ENCODE measurements at places on chromosomes 12 and 14. TPM values are rescaled to one million over a fixed set of nuclear protein-coding genes. Genes with fewer than 3 reads are reported as not detected.

Gene ATP2A2
- 197 TPM for total RNA-seq

Gene KERA
- not detected for total RNA-seq

Gene RIN3
- total RNA-seq, result 31.3 TPM

Gene ABHD12B
- not detected for total RNA-seq

Gene KLHDC1
- total RNA-seq, result 5.8 TPM

Gene EEA1
- 31.1 TPM for total RNA-seq

Gene KRT73
- not detected for total RNA-seq

- H3K4me3 ChIP-seq, result no peak overlapping the region
- no peaks in the 10 kb centered on the region for H3K4me1 ChIP-seq
- DNase-seq, result no peak
- no peaks in the 10 kb centered on the region for H3K27me3 ChIP-seq
- peaks cover 3% of the 10 kb centered on the region for H3K36me3 ChIP-seq
Measured at GRCh38 chr12:18906395-18906794, 168.5 kb downstream of the CAPZA3 start.

DNA sequence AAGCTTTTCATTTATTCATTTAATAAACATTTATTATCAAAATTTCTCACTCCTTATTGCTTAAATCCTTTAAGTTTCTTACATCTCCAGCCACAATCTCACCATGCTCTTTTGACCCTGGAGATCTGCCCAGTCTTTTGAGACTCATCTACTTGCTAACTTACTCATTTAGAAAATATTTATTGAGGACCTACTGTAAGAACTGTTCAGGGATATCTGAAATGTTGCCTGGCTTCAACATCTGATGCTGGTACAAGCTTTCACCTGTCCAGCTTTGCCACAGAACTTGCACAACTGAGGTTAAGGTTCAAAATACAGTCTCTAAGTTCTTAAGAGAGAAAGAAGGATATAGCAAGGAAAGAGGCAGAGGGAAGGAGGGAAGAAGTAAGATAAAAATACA is 17.5 kb upstream of the GXYLT1 start:
- H3K27me3 ChIP-seq, result no peaks in the 10 kb centered on the region
- H3K36me3 ChIP-seq, result peaks cover 6% of the 10 kb centered on the region
- DNase-seq, result no peak
- H3K4me3 ChIP-seq, result no peak overlapping the region

DNA sequence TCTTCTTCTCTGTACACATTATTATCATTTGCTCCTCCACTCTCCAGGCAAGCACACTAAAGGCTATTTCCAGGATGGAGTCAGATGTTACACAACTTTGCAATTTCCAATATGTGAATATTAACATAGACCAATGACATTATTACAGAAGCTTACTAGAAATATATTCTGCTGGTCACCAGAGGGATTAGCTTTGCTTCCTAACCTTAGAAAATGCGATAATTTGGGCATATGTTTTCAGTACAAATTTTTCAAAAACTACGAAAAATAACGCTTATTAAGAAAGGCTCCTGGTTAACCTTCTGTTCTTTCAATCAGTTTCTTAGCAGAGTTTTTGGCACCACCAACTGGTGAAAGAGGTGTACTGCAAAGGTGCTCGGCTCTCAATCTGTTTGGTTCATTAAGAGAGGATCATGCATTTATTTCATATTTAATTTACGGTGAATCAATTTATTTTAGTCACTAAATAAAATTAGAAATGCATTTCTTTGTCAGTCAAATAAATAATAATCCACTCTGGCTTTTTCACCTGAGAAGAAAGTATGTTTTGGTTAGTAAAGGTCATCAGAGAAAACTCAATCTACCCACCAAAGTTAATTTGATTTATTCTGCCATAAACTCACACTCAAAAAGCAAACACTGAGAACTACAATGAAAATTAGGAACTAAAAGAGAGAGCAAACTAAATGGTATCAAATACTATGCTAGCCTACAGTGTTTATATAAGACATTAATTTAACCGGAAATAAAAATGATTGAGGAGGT is 39.2 kb downstream of the EFCAB11 start:
- no peaks in the 10 kb centered on the region for H3K27me3 ChIP-seq
- no peaks in the 10 kb centered on the region for H3K36me3 ChIP-seq
- no peak for DNase-seq
- H3K4me1 ChIP-seq, result peaks cover 48% of the 10 kb centered on the region
- peak overlapping the region; percentile 48 for H3K27ac ChIP-seq

GRCh38 chr12:130583317-130583716 is 132.8 kb downstream of the RIMBP2 start:
- H3K4me1 ChIP-seq, result no peaks in the 10 kb centered on the region
- no peaks in the 10 kb centered on the region for H3K27me3 ChIP-seq
- H3K36me3 ChIP-seq, result no peaks in the 10 kb centered on the region
- H3K27ac ChIP-seq, result no peak overlapping the region

- H3K36me3 ChIP-seq, result no peaks in the 10 kb centered on the region
- H3K4me1 ChIP-seq, result no peaks in the 10 kb centered on the region
- no peak overlapping the region for H3K4me3 ChIP-seq
- no peak overlapping the region for H3K27ac ChIP-seq
- H3K27me3 ChIP-seq, result peaks cover 36% of the 10 kb centered on the region
Measured at GRCh38 chr12:106600503-106600902, 17.7 kb downstream of the RFX4 start.

DNA sequence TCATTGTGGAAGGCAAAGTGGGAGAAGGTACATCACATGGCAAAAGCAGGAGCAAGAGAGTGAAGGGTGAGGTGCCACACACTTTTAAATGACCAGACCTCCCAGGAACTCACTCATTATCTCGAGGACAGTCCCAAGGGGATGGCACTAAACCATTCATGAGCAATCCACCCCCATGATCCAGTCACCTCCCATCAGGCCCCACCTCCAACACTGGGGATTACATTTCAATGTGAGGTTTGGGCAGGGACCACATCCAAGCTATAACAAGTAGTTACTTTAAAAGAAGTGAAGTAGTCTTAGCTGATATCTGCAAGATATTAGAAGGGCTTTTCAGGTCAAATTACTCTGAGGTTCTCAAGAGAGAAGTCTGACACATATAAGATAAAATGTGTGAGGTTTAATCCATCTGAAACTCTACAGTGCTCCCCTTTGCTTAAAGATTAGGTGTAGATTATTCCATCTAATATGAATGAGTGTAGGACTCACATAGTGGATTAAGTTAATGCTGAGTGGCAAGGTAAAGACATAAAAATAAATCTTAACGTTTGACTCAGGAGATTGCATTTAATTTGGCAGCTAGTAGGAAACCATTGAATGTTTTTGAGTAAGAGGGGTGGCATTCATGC is 130.8 kb downstream of the TMX1 start:
- no peak overlapping the region for H3K27ac ChIP-seq
- DNase-seq, result no peak
- no peaks in the 10 kb centered on the region for H3K36me3 ChIP-seq

GRCh38 chr12:109899783-109900751 is at the start of gene TCHP:
Gene TCHP, plus strand, starts transcription at chr12:109900274. Its CDS starts 2,753 bp downstream, at chr12:109903027.
- no peaks in the 10 kb centered on the region for H3K27me3 ChIP-seq
- peak within 1 kb of the TSS; percentile 97 for H3K4me3 ChIP-seq
- peak; percentile 92 for DNase-seq
- H3K36me3 ChIP-seq, result peaks cover 12% of the 10 kb centered on the region
- H3K27ac ChIP-seq, result peak within 1 kb of the TSS; percentile 96

DNA sequence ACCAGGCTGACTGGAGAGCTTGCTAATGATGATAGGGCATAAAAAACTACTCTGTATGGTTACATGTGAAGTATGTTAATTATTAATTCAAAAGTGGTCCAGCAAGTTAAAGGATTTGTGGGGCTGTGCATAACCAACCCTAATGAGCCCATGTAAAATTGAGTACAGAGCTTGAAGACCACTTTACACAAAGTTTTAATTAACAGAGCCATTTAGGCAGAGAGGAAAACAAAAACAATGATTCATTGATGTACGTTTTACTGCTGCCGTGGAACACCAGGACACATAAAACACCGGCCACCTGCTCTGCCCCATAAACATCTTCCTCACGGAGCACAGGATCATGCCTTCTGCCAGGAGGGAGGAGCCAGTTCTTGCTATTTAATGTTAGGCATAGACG is 83.5 kb downstream of the RIMBP2 start:
- no peaks in the 10 kb centered on the region for H3K4me1 ChIP-seq
- H3K27ac ChIP-seq, result no peak overlapping the region
- no peak overlapping the region for H3K4me3 ChIP-seq
- no peaks in the 10 kb centered on the region for H3K27me3 ChIP-seq
- no peak for DNase-seq

- H3K4me1 ChIP-seq, result no peaks in the 10 kb centered on the region
- no peaks in the 10 kb centered on the region for H3K27me3 ChIP-seq
- no peak for DNase-seq
- H3K27ac ChIP-seq, result no peak overlapping the region
- no peaks in the 10 kb centered on the region for H3K36me3 ChIP-seq
- H3K4me3 ChIP-seq, result no peak overlapping the region
Measured at GRCh38 chr14:79764323-79764722, 447.0 kb downstream of the DIO2 start.

- DNase-seq, result no peak
- H3K4me1 ChIP-seq, result peaks cover 18% of the 10 kb centered on the region
- no peak overlapping the region for H3K4me3 ChIP-seq
- no peaks in the 10 kb centered on the region for H3K27me3 ChIP-seq
- no peak overlapping the region for H3K27ac ChIP-seq
Measured at GRCh38 chr12:47249719-47250357, 170.1 kb upstream of the AMIGO2 start.

DNA sequence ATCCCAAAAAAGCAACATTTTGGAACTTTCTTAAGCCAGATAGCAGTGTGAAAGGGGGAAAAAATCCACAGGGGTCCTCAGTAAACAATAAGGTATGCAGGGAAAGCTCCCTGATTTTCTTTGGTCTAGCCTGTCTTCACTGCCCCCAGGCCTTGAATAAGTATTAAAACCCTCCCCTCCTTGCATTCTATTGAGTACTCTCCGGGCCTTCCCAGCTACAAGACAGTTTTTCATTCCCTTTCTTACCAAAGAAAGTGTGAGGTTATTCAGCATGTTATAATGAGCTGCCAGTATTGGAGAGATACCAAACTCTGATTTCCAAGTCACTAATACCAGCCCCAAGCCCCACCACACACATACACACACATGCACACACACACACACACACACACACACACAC is 59.8 kb upstream of the KIF21A start:
- no peak for DNase-seq
- no peaks in the 10 kb centered on the region for H3K27me3 ChIP-seq
- no peaks in the 10 kb centered on the region for H3K36me3 ChIP-seq
- peaks cover 14% of the 10 kb centered on the region for H3K4me1 ChIP-seq

DNA sequence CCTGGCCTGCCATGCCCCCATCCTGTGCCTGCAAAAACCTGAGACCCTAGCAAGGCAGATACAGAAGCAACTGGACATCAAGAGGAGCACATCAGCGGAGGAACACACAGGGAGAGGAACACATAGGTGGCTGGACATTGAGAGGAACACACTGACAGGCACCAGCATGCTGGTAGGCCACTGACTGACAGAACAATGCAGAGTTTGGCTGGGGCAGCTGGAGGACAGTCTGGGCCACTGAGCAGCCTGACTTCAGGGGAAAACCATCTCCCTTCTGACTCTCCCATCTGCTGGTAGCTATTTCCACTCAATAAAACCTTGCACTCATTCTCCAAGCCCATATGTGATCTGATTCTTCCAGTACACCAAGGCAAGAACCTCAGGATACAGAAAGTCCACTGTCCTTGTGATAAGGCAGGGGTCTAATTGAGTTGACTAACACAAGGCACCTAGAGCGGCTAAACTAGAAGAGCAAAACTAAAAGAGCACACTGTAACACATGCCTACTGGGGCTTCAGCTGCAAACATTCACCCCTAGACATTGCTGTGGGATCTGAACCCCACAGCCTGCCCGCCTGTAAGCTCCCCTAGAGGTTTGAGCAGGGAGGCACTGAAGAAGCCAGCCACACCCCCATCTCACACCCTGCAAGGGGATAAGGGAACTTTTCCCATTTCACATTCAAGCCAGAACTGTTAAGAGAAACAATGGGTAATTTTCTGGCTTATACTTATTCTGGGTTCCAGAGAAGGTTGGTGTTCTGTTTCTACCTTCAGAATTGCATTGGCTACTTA is 22.1 kb downstream of the CLECL1 start:
- peaks cover 19% of the 10 kb centered on the region for H3K27me3 ChIP-seq
- no peak for DNase-seq
- H3K36me3 ChIP-seq, result no peaks in the 10 kb centered on the region
- H3K4me1 ChIP-seq, result no peaks in the 10 kb centered on the region
- no peak overlapping the region for H3K27ac ChIP-seq
- H3K4me3 ChIP-seq, result no peak overlapping the region

DNA sequence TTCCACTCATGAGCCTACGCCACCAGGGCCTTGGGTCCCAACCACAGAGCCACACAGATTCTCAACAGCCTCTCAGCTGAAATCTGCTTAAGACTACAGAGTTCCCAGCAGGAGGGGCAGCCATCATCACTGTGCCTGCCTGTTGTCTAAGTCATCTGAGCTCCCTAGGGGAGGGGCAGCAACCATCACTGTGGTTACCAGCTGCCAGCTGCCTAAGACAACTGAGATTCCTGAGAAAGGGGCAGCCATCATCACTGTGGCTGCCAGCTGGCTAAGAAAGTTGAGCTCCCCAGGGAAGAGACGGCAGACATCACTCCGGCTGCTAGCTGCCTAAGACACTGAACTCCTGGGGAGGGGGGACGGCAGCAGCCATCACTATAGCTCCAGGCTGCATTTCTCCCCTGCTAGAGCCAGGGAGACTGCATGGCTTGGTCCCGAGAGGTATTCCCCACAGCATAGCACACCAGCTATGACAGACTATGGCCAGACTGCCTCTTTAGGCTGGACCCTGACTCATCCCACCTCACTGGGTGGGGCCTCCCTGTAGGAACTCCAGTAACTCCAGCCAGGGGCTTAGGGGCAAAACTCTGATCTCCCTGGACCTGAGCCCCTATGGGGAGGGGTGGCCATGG is 37.2 kb upstream of the C14orf132 start:
- H3K36me3 ChIP-seq, result peaks cover 22% of the 10 kb centered on the region
- DNase-seq, result peak; percentile 89
- peaks cover 68% of the 10 kb centered on the region for H3K27me3 ChIP-seq
- peak overlapping the region; percentile 75 for H3K27ac ChIP-seq
- peaks cover 21% of the 10 kb centered on the region for H3K4me1 ChIP-seq
- no peak overlapping the region for H3K4me3 ChIP-seq

- H3K4me3 ChIP-seq, result no peak overlapping the region
- no peak overlapping the region for H3K27ac ChIP-seq
- no peaks in the 10 kb centered on the region for H3K36me3 ChIP-seq
- no peaks in the 10 kb centered on the region for H3K27me3 ChIP-seq
- H3K4me1 ChIP-seq, result peaks cover 13% of the 10 kb centered on the region
Measured at GRCh38 chr12:122961531-122962329, 4.5 kb downstream of the ABCB9 start.

Data from osteocyte (in vitro differentiated cells).